ENCODE measurements at places on chromosomes 12 and 14.
A peak's percentile ranks its signal among the peaks of the same experiment; 100 is the strongest.

DNA sequence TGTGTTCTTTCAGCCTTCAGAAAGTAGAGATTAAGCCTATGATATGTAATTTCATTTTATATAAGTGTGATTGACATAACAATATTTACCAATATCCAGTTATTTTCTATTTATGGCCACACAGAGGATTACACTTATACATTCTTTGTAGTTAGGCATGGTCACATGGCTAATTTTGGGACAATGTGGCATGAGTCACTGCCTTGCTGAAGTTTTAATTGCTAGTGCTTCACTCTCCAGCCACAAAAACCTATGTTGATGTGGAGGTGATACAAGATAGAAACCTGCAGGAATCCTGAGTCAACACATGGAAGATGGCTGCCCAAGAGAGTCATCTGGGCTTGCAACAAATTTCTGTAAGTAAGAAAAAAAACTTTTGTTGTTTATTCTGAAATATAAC, 17.0 kb downstream of the CLEC14A start:
- no peak for DNase-seq

- DNase-seq: no peak
Observed at GRCh38 chr12:93440043-93440835, 1.5 kb downstream of the UBE2N start.

DNA sequence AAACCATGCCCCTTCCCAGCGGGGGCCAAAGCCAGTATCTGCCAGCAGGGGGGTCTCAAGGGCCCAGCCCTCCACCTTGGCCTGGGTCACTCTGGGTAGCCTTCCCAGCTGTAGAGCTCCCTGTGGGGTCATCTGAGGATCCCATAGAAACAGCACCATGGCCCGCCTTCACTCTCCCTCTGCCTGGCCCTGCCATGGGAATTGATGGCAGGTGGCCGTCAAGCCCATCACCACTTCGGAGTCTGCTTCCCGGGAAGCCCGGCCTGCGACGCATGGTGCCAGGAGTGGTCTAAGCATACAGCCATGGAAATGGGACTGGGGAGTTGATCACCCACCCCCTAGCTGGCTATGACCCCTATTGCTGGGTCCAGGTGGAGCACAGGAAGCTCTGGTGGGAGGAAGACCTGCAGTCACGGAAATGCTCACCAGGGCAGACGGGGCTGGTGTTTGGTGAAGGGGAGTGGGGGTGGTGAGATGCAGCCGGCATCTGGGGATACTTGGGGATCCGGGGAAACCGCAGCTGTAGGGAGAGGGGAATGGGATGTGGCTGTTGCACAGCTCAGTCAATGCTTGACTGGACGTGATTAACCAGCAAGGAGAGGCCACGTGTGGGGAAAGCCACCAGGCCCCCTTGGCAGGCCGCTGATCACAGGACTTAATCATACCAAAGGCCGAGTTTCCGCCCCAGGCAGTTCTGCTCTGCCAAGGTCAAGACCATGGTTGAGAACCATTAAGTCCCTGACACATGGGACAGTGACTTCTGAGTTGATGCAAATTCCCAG, 52.2 kb upstream of the DIO3 start:
- DNase-seq: no peak

DNA sequence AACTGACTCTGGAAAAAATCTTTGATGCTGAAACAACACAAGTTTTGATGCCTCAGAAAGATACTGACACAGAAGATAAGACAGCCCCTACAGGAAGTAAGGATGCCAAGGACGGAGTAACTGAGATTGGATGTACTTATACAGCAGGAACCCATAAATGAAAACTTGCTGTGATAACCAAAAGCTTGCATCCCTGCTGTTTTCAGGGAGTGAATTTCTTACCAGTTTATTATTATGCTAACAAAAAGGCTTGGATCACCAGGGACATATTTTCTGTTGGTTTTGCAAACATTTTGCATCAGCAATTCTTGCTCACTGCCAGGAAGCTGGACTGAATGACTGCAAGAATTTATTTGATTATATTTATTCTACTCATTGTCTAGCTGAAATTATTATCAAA, 197.7 kb downstream of the NAV3 start:
- DNase-seq: no peak

GRCh38 chr12:103495469-103496456, at the start of gene C12orf42:
Gene C12orf42, minus strand, starts transcription at chr12:103495968. Its CDS starts 17,542 bp downstream, at chr12:103478426.
- DNase-seq: no peak

DNA sequence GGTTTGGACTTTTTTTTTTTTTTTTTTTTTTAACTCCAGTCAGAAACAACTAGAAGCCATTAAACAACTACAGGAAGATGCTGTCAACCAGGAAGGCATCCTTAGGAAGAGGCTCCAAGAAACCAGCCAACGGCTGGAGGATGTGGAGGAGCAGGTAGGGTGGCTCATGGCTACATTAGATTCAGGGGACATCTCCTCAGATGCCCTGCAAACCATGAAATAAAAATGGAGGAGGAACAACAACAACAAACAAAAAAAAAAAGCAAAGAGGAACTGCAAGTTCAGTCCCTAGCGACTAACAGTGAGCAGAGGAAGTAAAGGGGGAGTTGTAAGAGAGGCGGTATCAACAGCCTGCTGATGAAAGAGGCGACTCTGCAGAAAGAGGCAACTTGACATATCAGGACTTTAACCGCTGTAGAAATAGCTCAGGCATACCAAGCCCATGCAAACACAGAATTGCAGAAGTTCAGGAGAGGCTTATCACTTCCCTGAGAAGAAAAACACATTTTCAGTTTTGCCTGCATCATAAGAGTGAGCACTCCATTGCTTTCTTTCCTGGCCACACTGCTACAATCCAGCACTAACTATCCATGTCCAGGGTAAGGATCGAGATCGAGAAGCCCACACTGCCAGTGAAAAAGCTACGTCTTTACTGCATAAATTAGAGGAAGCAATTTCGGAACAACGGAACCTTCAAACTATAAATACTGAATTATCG, 103.5 kb upstream of the BCAT1 start:
- peak; percentile 97 for DNase-seq
